ENCODE measurements at places on chromosomes 5 and 9. TPM values are rescaled to one million over a fixed set of nuclear protein-coding genes. Genes with fewer than 3 reads are reported as not detected.
A peak's percentile ranks its signal among the peaks of the same experiment; 100 is the strongest.

Gene FAM120A
- 9.4 TPM for polyA plus RNA-seq

DNA sequence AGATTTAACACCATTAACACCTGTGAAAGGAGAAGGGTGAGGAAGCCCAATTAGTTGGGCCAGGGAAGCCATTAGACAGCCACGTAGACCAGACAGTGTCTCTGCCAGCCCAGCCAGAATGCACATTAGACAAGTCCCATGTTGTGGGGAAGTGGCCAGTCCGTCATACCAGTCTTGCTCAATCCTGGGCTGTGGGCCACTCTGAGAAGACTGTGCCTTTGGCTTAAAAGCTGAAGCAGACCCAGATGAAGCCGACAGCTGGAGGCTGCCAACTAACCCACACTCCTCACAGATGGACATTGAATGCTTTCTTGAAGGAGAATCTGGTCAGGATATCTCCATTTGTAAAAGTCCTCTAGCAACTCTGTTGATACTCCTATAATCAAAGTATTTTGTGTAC is 128.5 kb downstream of the CHSY3 start:
- H3K4me1 ChIP-seq = no peaks in the 10 kb centered on the region
- H3K27ac ChIP-seq = no peak overlapping the region
- no peaks in the 10 kb centered on the region for H3K27me3 ChIP-seq
- no peak for DNase-seq
- H3K4me3 ChIP-seq = no peak overlapping the region
- no peaks in the 10 kb centered on the region for H3K36me3 ChIP-seq

DNA sequence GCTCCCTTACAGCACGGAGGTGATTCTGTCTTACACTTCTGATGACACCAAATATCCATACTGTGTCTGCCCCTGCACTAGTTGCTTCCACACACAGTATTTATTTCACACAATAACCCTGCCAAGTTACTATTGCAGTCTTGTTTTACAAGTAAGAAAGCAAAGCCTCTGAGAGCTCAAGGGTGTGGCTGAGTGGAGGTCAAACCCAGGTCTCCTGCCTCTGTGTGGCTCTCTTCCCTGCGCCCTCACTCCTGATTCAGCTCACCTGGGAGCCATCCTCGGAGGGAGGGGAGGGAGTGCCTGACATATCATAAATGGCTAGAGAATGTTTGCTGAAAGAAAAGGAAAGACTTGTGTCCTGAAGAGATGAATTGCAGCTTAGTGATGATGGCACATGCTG is 41.0 kb downstream of the MVB12B start:
- DNase-seq = no peak
- peaks cover 5% of the 10 kb centered on the region for H3K4me1 ChIP-seq
- no peak overlapping the region for H3K4me3 ChIP-seq
- peaks cover 12% of the 10 kb centered on the region for H3K36me3 ChIP-seq
- H3K27ac ChIP-seq = no peak overlapping the region

Gene SPATA31D4
- polyA plus RNA-seq = not detected

- no peak overlapping the region for H3K27ac ChIP-seq
- H3K27me3 ChIP-seq = peaks cover 59% of the 10 kb centered on the region
- peaks cover 4% of the 10 kb centered on the region for H3K36me3 ChIP-seq
- no peak overlapping the region for H3K4me3 ChIP-seq
- DNase-seq = no peak
- H3K4me1 ChIP-seq = peaks cover 15% of the 10 kb centered on the region
Measured at GRCh38 chr5:1440098-1440493, 5.1 kb downstream of the SLC6A3 start.

Gene IL3
- not detected for polyA plus RNA-seq

DNA sequence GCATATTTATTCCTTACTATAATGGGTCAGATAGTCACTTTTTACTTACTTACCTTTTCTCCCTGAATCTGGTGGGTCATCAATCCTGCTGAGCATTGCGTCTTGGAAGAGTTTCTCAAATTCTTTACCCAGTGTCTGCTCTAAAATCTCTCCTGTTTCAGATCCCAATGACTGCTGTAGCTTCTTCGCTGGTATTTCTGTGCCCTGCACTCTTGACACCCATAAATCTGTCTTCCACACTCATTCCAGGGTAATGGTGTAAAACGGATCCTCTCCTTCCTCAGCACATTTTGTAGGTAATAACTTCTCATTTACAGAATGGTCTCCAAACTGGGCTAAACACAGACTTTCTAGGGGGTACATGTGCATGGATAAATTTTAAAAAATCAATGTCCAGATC is 407.4 kb downstream of the DMAC1 start:
- no peaks in the 10 kb centered on the region for H3K27me3 ChIP-seq
- no peaks in the 10 kb centered on the region for H3K4me1 ChIP-seq
- no peak overlapping the region for H3K27ac ChIP-seq
- no peak overlapping the region for H3K4me3 ChIP-seq
- no peaks in the 10 kb centered on the region for H3K36me3 ChIP-seq
- DNase-seq = no peak

GRCh38 chr5:171629628-171630349 is 155.8 kb upstream of the SMIM23 start:
- peaks cover 17% of the 10 kb centered on the region for H3K27me3 ChIP-seq
- no peak overlapping the region for H3K27ac ChIP-seq
- no peak overlapping the region for H3K4me3 ChIP-seq
- no peak for DNase-seq
- H3K36me3 ChIP-seq = no peaks in the 10 kb centered on the region

Gene FCN2
- polyA plus RNA-seq = not detected

Gene PCDHA13
- polyA plus RNA-seq = not detected

- H3K27me3 ChIP-seq = peaks cover 26% of the 10 kb centered on the region
- no peaks in the 10 kb centered on the region for H3K36me3 ChIP-seq
- H3K4me1 ChIP-seq = no peaks in the 10 kb centered on the region
- H3K27ac ChIP-seq = no peak overlapping the region
- DNase-seq = no peak
Measured at GRCh38 chr9:87604886-87605588, 107.4 kb downstream of the DAPK1 start.

Gene ALDH1A1
- 0.73 TPM for polyA plus RNA-seq

Gene PCDHGB7
- polyA plus RNA-seq = not detected

GRCh38 chr5:1648806-1649205 is 125.0 kb upstream of the LPCAT1 start:
- H3K27ac ChIP-seq = no peak overlapping the region
- DNase-seq = no peak
- peaks cover 29% of the 10 kb centered on the region for H3K27me3 ChIP-seq
- H3K4me3 ChIP-seq = no peak overlapping the region
- H3K36me3 ChIP-seq = no peaks in the 10 kb centered on the region

DNA sequence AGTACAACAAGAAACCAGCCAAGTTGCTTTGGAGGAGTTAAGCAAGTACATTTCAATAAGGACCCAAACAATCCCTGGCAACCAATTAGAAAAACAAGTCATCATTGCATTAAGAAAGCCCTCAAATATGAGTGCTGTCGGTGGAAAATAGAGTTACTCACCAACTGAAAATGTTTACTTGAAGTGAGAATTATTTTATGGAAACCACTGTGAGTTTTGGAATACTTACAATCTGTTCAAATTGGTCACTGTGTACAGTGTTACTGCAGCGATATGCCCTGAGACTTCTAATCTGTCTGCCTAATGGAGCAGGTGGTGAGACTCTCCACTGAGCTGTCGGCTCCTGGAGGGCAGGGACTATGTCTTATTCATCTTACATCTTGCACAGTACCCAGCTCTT is 1073.2 kb upstream of the DMAC1 start:
- no peak for DNase-seq
- no peaks in the 10 kb centered on the region for H3K36me3 ChIP-seq
- no peaks in the 10 kb centered on the region for H3K4me1 ChIP-seq
- no peak overlapping the region for H3K4me3 ChIP-seq

GRCh38 chr9:122218935-122219855 is 9.6 kb downstream of the LHX6 start:
- H3K4me3 ChIP-seq = peak overlapping the region; percentile 71
- H3K27me3 ChIP-seq = peaks cover 96% of the 10 kb centered on the region
- H3K4me1 ChIP-seq = peaks cover 33% of the 10 kb centered on the region

GRCh38 chr9:130699047-130699446 is 5.5 kb downstream of the EXOSC2 start:
- DNase-seq = no peak
- H3K27me3 ChIP-seq = no peaks in the 10 kb centered on the region
- peak overlapping the region; percentile 85 for H3K27ac ChIP-seq
- peak overlapping the region; percentile 48 for H3K4me3 ChIP-seq
- H3K4me1 ChIP-seq = peaks cover 39% of the 10 kb centered on the region

Data from naive B cell (primary cell).